Right ventricle myocardium inferior (tissue), 1 donor: ENCODE measurements at places on chromosomes 6 and 20.
A peak's percentile ranks its signal among the peaks of the same experiment; 100 is the strongest.

DNA sequence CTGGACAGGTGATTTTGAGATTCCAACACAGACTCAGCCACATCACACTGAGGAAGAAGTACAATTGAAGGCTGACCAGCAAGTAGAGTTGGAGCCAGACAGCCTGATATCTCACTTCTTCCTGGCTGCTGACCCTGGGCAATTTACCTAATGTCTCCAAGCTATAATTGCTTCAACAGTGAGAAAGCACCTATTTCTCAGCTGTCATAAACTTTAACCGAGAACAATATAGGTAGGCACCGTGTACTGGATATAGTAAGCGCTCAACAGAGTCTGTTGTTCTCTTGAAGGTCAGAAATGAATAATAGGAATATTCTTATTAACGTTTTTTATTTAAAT, 28.3 kb downstream of the STX7 start:
- DNase-seq, result no peak

DNA sequence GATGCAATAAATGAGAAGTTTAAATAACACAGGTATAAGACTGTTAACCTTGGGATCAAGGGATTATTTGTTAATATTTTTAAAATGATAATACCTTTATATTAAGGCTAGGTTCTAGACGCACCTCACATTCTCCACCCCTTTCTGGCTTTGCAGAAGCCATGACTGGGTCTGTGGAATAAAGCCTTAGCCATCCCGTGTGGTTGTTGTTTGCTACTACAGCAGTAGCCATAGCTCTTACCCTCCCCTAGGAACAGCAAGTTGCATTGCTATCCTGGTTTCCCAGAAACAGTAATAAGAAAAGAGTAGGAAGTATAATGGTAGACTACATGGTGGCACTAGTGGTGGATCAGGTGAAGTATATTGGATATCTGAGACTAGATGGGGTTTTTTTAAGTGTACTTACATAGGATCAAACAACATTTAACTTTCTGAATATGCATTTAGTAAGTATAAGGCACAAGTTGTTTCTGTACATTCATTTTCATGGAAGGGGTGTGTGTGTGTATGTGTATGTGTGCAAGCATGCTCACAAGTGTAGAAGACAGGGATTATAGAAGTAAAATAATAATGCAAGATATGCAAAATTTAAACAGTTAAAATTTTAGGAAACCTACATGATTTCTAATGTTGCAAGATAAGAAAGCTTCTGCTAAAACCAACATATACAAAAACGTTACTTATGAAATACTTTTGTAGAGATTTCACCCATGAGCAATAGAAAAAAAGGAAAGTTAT, 384.2 kb downstream of the PRKN start:
- no peak for DNase-seq

- no peak for DNase-seq
Measured at GRCh38 chr6:125959041-125959440, 2.5 kb downstream of the HINT3 start.

DNA sequence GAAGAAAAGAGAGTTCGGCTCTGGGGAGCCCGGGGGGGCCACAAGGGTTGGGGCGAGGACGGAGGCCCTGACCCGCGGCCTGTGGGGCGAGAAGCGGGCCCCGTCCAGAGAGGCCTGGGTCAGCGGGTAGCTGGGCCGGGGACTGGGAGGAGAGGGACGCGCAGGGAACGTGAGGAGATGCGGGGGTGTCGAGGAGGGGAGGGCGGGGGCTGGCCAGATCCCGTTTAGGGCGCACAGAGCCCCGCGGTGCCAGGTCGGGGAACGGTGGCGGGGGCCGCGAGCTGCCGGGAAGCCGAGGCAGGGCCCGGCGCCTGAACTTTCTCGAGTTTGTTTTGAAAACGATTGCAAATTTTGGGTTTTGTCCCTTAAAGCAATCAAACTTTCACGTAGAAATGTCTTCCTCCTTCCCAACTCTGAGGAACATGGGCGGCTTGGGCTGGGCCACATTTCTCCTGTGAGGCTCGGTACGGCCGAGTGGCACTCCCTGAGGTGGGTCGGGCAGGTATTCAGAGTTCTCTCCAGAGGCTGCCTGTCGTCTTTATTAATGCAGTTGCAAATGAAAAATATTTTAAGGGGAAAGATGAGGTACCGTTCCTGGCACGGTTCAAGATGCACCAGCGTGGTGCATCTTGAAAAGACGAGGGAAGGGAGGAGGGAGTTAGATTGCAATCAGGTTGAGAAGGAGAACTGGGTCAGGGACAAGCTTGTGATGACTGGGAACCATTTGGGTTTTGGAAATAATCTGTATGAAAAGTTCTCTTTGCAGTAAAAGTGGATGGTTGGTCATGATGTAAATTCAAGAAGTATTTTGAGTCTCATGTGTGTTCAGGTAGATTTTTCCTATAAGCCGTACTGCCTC, 972 bp downstream of the RNF8 start:
- peak; percentile 65 for DNase-seq

GRCh38 chr6:142474531-142475289, 172.9 kb downstream of the ADGRG6 start:
- DNase-seq, result no peak

- no peak for DNase-seq
Measured at GRCh38 chr6:149140137-149140909, 177.2 kb upstream of the TAB2 start.

DNA sequence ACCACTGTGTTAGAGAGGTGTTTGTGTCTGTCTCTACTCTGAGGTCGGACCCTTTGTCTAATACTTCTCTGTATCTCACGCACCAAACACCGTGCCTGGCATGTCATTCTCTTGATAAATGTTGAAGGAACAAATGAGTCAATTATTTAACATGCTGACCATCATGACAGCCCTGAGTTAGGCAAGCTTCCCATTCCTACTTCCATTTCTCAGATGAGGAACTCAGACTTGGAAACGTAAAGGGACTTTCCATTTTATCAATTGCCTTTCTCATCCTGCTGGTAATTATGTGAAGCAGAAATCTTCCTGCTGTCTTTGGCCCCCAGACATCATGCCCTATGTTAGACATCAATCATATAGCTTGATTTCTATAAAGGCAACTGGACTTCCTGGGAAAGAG, 227.0 kb upstream of the ECI2 start:
- DNase-seq, result no peak

- no peak for DNase-seq
Measured at GRCh38 chr20:52305858-52306257, 114.3 kb upstream of the ZFP64 start.

- no peak for DNase-seq
Measured at GRCh38 chr6:34055223-34055933, 90.5 kb downstream of the GRM4 start.
